HEK293T (cell line): ENCODE measurements at places on chromosomes 16 and 17.
A peak's percentile ranks its signal among the peaks of the same experiment; 100 is the strongest.

GRCh38 chr17:74987909-74988711 lies 678 bp downstream of the CDR2L start:
- DNase-seq, result peak; percentile 56

DNA sequence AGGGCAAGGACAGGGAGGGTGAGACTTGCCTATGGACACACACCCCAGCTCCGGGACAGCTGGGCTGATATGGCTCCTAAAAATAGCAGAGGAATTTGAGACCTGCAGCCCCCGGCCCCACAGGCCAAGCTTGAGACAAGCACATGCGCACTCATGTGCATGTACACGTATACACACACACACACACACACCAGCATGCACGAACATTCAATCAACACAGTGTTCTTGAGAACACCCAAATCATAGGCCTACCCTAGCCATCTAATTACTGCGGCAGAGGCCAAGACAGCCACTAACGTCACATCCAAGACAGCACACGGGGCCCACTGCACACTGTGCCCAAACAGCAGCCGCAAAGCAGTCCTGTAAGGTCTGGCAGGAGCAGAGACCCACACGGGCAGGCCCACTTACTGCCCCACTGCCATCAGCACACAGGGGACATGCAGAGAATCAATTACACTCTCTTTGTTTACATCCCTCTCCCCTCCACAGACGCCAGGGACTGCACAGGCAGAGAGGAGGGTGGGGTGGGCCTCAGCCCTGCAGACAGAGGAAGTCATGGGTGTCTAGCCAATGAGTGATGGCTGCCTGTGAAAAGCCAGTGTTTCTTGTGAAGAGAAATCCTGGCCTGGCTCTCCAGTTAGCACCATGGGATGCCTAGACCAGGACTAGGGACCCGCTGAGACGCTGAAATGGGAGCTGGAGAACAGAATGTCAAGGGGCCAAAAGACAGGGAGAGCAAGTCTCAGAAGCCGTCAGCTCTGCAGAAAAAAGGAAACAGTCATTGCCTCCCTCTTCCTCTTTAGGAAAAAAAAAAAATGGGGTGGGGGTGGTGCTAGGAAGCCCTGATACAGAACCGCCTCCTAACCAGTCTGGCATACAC lies 39.3 kb downstream of the MYO18A start:
- DNase-seq, result no peak

DNA sequence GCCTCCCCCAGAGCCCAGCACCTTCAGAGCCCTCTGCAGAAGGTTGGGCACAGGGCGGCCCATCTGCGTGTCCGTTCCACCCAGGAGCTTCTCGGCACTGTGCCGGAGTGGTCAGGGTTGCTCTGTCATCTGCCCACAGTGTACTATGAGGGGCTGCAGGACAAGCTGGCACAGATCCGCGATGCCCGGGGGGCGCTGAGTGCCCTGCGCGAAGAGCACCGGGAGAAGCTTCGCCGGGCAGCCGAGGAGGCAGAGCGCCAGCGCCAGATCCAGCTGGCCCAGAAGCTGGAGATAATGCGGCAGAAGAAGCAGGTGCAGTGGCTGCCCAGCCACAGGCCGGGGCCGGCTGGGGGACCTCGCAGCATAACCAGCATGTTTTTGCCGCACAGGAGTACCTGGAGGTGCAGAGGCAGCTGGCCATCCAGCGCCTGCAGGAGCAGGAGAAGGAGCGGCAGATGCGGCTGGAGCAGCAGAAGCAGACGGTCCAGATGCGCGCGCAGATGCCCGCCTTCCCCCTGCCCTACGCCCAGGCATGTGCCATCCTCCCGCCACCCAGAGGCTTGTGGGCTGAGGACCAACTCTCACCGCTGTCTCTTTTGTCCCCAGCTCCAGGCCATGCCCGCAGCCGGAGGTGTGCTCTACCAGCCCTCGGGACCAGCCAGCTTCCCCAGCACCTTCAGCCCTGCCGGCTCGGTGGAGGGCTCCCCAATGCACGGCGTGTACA lies 6.8 kb upstream of the MRPL12 start:
- DNase-seq, result no peak

DNA sequence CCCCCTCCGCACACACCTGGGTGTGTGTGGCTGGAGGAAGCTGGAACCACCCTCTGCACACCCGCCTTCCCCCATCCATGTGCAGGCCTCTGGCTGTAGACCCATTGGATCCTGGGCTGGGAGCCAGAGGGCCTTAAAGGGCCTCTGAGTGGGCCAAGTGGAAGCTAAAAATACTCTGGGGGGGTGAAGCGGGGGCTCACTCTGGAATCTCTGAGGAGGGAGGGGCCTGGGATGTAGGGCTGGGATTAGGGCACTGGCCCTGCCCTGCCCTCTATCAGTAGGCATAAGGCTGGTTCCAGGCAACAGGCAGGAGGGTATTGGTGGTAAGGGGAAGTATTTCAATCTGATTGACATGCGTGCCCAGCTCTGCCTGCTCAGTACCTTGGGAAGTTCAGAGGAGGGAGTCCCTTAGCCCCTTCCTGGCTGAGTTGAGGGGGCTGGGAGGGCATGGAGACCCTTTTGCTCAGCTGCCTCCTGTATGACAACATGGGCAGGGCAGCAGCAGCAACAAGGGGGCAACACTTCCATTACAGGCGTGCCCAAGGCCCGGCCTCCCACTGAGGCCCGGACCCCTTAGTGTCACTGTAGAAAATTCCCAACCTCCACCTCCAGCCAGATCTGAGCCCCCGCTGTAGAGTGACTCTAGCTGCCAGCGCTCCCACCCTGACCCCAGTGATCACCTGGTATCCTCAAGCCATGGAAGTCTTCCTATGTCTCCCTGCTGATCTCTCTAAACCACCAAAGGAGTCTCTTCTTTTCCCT lies 5.2 kb downstream of the ITGA3 start:
- no peak for DNase-seq

DNA sequence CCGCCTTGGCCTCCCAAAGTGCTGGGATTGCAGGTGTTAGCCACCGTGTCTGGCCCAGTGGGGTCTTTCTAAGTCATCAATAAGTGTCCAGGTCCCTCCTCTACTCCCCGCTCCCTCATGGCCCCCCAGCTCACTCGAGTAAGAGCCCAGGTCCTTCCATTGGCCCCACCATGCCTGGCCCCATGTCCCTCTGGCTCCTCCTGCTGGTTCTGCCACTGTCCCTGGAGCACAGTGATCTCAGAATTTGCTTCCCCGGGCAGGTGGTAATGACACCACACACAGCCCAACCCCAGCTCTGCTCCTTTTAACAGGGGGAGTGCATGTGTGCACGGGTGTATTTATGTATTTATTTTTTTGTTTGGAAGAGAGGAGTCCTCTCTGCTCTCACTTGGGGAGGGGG lies 19.6 kb downstream of the MGAT5B start:
- DNase-seq, result no peak

DNA sequence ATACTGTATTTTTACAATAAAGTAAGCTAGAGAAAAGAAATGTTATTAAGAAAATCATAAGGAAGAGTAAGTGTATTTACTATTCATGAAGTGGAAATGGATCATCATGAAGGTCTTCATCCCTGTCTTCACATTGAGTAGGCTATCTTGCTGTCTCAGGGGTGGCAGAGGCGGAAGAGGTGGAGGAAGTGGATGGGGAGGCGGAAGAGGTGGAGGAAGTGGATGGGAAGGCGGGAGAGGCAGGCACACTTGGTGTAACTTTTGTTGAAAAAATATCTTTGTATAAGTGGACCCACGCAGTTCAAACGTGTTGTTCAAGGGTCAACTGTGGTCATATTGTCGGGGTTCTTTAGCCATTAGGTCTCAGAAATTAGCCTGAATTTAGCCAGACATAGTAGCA lies 50.2 kb downstream of the PIGL start:
- DNase-seq, result no peak

- no peak for DNase-seq
Observed at GRCh38 chr16:88638323-88639230, at the start of gene IL17C. Gene IL17C, plus strand, starts transcription at chr16:88638572. Its CDS starts 70 bp downstream, at chr16:88638642.

- no peak for DNase-seq
Observed at GRCh38 chr17:81517339-81518112, 4.9 kb upstream of the ACTG1 start.

DNA sequence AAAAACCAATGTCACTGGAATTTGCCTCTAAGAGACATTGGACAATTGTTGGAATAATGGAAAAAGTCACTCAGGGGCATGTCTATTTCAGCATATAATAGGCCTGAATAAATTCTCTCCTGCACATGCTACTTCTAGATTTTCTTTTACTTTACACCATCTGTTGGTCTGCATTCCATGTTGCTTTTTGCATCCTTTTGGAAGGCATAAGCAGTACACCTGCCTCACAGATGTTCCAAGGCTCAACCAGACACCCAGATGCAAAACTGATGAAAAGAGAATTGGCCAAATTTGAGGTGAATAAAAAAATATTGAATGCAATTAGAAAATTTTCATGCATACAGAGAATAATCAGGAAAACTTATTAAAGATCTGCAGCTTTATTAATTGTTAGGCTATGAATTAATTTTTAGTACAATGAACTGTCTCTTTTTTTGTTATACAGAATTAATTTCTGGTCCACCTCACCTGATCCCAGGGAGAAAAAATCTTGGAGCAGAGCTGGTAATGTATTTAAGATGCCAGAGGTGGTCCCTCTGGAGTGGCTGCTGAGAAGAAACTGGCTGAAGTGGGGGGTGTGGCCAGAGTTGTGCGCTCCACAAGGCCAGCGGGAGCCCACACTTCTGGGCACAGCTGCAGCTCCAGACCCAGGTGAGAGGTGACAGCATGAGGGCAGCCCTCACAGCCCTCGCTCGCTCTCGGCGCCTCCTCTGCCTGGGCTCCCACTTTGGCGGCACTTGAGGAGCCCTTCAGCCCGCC lies 778.6 kb downstream of the CDH11 start:
- no peak for DNase-seq

DNA sequence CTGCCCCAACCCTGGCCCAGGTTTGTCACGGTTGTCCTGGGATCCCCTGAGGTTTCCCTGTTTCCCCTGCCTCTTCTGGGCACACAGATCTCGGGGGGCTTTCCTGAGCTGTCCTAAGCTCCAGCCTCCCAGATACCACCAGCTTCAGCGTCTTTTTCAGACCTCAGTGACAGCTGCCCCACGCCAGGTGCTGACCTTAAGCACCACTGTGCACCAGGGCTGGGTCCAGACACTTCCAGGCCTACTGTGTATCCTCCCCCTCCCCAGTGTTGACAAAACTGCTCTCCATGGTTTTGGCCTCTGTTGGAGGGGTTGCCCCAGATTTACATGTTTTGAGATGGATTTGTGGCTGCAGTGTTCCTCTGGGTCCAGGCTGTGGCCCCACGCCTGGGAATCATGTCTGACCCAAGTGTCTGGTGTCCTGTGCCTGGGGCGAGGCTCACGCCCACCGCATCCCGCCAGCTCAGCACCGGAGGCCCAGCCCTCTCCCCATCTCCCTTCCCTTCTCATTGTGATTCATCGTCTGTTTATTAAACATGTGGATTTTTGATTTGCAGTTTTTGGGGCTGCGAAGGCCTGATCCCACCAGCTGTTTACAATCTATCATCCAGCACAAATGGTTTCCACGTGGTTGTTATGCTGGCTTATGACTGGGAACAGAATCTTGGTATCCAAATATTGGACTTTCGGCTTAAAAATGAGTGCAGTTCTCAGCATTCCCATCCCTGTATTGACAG lies 82.1 kb downstream of the METRNL start:
- DNase-seq, result no peak

DNA sequence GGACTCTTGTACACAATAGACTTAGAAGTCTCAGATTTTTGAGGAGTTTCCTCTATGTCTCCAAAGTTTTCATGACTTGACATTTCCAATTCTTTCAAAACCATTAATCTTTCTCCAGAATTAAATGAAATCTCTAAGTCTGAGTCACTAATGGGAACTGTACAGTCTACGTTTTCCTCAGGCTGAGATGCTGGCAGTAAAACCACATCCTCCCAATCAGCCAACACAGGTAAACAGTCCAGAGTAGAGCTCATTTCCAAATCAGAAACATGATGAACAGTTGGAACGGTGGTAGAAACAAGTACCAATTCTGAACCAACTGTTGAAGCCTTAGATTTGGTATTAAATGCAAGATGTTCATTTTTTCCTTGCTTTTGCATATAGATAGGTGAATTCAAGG lies 7.9 kb downstream of the ERI2 start:
- no peak for DNase-seq

GRCh38 chr17:28385406-28385805 lies 13.9 kb downstream of the SARM1 start:
- no peak for DNase-seq

GRCh38 chr16:57299009-57299718 lies 14.7 kb upstream of the PLLP start:
- DNase-seq, result peak; percentile 58

GRCh38 chr16:30534368-30535105 lies at the start of gene ZNF747:
Gene ZNF747, minus strand, starts transcription at chr16:30534858. Its CDS starts 179 bp downstream, at chr16:30534679.
- DNase-seq, result peak; percentile 93

DNA sequence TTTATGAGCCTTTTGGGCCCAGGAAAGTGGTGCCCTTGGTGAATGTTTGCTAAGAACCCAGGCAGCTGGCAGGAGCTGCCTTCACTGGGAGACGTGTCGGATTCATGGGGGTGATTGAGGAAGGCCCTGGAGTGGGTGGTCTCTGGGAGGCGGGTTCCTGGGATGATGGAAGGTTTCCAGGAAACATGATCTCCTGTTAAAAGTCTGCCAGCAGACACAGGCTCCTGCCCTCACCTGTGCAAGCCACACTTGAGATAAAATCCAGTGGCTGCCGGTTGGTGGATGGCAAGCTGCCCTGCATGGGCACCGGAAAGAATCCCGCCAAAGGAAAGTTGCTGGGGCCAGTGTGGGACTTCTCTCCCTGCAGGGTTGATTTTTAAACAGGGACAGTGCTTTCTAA lies 189.0 kb upstream of the CIBAR2 start:
- DNase-seq, result no peak

- peak; percentile 51 for DNase-seq
Observed at GRCh38 chr17:58120195-58120822, 27.9 kb upstream of the OR4D1 start.

DNA sequence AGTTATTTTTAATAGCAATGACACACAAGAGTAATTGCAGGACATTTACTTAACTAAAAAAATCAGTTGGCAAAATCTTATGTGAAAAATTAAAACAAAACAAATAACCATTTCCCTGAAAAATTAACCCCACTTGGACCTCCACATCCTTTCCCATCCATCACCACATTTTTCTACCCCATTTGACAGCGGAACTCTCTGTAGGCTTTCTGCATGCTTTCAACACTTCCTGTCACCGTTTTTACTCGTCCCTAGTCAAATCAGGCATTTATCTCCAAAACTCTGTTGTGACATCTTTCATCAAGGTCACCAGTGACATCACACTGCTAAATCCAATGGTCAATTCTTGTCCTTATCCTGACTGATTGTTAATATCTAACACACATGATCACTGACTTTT lies 27.5 kb downstream of the KCNJ16 start:
- DNase-seq, result no peak

GRCh38 chr16:56041556-56042140 lies 149.6 kb upstream of the GNAO1 start:
- peak; percentile 35 for DNase-seq

- DNase-seq, result no peak
Observed at GRCh38 chr17:59464246-59464645, 101.2 kb upstream of the DHX40 start.
